ENCODE measurements at places on chromosomes 13 and 19.

DNA sequence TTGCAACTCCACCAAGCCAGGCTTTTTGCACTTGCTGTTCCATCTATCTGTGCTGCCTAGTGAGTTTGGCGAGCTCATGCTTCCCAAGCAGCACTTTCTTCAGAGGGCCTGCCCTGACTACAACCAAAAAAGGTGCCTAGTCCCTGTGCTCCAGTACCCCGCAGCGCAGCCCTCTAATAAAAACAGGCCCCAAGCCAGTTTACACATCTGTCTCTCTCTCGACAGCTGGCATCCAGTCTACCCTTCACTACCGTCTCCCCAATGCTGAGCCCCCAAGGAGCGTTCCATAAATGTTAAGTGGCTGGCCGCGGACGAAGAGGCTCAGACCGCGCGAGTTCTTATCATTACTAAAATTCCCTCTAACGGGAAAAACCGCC is 512 bp downstream of the MED4 start:
- DNase-seq = no peak

GRCh38 chr13:72144636-72145035 is 277.6 kb upstream of the DACH1 start:
- DNase-seq = no peak

DNA sequence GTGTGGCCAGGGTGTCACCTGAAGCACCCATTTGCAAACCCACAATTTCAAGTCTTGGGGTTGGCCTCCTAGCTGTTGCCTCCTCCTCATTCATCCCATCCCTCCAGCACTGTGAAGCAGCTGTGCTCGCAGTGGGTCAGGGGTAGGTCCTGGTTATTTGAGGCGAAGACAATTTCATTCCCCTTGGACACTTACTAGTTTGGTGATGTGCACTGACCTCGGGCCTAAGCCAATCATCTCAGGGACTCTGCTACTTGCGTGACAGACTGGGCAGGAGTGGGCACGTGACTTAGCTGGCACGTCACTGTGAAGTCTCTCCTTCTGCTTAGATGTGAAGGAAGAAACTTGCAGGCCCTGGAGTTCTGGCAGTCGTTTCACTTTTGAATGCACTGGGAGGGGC is 3.5 kb upstream of the ATP11A start:
- no peak for DNase-seq

GRCh38 chr13:73496711-73497110 is 437.9 kb downstream of the KLF5 start:
- DNase-seq = no peak

GRCh38 chr13:84777316-84777715 is 895.0 kb upstream of the SLITRK1 start:
- DNase-seq = no peak

GRCh38 chr19:54255105-54255775 is 1.8 kb downstream of the LILRB5 start:
- DNase-seq = no peak

- DNase-seq = no peak
These were observed 1.1 kb downstream of the VSTM1 start for GRCh38 chr19:54062643-54063042.

GRCh38 chr19:46347985-46348384 is 1.1 kb downstream of the PPP5C start:
- no peak for DNase-seq

- DNase-seq = no peak
These were observed 121.3 kb downstream of the COL4A1 start for GRCh38 chr13:110185696-110186095.

- no peak for DNase-seq
These were observed 248.1 kb downstream of the ITGBL1 start for GRCh38 chr13:101700598-101700997.

DNA sequence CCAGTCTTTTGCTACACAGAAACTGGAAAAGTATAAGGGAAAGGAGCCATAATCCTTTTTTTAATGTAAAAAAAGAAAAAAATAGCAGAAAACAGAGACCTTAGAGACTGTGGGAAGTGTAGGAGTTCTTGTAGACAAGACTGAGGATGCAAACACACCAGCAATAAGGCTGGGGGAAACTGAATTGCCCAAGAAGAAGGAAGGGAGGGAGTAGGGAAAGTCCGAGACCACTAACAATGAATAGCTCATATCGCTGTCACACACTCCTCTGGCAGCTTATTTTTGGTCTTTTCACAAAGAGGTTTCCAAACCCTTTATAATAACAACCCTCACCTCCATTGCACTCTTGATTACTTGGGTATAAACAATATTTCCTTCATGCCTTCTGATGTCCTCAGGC is 952.0 kb downstream of the SLITRK5 start:
- no peak for DNase-seq

- DNase-seq = peak; percentile 24
These were observed 970.5 kb downstream of the UQCRFS1 start for GRCh38 chr19:28242317-28242927.

- DNase-seq = no peak
These were observed 1.5 kb upstream of the NTN5 start for GRCh38 chr19:48674216-48674809.

Measured in Caki2 (cell line).